ENCODE measurements at places on chromosomes 6 and 20. TPM values are rescaled to one million over a fixed set of nuclear protein-coding genes. Genes with fewer than 3 reads are reported as not detected.

Gene SLC35D3
- total RNA-seq = not detected

Gene MATN4
- total RNA-seq = 0.10 TPM

Gene HLA-DRB5
- total RNA-seq = 80.2 TPM

Gene EEF1A2
- total RNA-seq = 0.69 TPM

Gene SLC2A4RG
- 104 TPM for total RNA-seq

Gene FRMD1
- total RNA-seq = 0.20 TPM

Gene ELOVL2
- 0.30 TPM for total RNA-seq

Gene COL11A2
- total RNA-seq = 0.53 TPM

Gene CCN6
- total RNA-seq = 0.25 TPM

Gene RAB22A
- 12.1 TPM for total RNA-seq

Gene TRIM40
- not detected for total RNA-seq

Gene HCRTR2
- total RNA-seq = not detected

Gene ISM1
- total RNA-seq = not detected

Gene GPX5
- total RNA-seq = not detected

Gene CLPSL2
- not detected for total RNA-seq

Gene TREML2
- not detected for total RNA-seq

Data from ovary (tissue), 10 donors.